Activated CD4-positive, alpha-beta memory T cell treated with anti-CD3 and anti-CD28 coated beads for 36 hours (primary cell): ENCODE measurements at places on chromosomes 7 and 10.

GRCh38 chr7:35533902-35534301, 161.0 kb downstream of the HERPUD2 start:
- DNase-seq: no peak

DNA sequence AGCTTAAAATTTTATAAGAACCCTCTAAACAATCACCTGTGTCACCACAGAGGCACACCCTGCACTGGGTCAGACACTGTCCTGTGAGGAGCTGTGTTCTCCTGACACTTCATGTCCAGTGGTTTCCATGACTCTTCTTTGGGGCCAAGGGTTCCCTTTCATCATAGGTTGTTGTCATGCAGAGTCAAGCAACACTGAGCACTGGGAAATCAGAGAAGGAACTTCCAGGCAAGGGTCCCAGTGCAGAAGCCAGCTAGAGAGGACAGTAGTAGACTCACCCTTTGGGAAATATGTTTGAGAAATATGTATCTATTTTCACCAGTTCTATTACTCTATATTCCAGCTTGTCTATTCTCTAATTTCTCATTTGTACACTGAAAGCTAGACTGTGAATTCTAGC, 56.4 kb upstream of the PRSS58 start:
- DNase-seq: no peak

- no peak for DNase-seq
Measured at GRCh38 chr10:51821745-51822144, 122.3 kb upstream of the CSTF2T start.

DNA sequence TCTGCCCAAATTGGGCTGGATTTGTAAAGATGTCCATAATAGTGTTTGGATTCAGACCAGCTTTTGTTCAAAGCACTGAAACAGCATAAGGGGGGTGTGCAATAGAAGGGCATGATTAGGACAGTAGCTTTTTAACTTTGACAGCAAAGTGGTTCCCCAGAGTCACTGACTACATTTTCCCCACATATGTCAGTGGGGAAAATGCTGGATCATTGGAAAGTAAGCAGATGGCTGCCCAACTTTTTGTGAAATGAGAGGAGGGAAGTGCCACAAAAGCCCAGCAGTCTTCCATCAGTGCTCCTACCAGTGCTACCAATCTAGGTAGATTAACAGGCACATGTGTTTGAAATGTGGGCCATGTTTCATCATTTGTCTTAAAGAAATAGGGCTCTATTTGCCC, 162.8 kb downstream of the FZD1 start:
- DNase-seq: no peak

GRCh38 chr7:23205577-23205908, 23.7 kb downstream of the NUP42 start:
- DNase-seq: no peak

DNA sequence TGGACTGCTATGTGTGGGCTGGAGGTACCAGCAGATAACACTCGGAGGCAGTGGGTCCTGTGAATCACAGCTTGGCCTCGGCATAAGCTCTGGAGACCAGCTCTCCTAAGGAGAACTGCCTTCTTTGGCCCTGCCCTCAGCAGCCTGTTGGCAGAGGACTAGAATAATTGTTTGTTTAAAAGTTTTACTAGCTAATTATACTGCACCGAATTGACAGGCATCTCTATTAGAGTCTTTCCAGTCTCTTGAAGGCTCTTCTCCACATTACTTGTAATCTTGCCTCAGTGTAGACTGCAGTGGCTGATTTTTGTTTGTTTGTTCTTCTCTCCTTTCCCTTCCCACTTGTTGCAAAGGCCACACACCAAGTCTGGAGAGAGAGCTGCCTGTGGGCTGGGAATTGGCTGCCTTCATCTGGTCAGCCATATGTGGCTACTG, 183.2 kb downstream of the AUTS2 start:
- no peak for DNase-seq
